ENCODE measurements at places on chromosomes 5 and 9.
A peak's percentile ranks its signal among the peaks of the same experiment; 100 is the strongest.

GRCh38 chr5:138354926-138355378 is 2.5 kb downstream of the KDM3B start:
- peak; percentile 90 for DNase-seq

DNA sequence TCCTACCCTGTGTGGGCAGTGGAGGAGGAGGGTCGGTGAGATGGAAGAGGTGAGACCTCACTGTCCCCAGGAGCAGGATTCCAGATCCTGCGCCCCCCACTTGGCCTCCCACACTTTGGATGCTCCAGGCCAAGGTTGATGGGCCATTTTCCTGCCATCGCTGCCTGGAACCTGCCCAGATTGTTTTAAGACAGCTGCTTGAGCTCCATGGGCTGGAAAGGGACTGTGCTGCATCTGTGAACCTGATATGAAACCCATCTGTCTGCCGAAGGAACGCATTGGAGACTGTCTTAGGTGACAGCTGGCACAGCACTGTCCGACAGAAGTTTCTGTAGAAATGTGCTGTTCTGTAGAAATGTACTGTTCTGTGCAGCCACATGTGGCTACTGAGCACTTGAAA is 72.7 kb upstream of the SLC25A48 start:
- DNase-seq: no peak

- DNase-seq: no peak
These were observed 75.2 kb upstream of the PRLR start for GRCh38 chr5:35305336-35306020.

GRCh38 chr5:30804739-30805505 is 388.6 kb upstream of the CDH6 start:
- DNase-seq: peak; percentile 2

DNA sequence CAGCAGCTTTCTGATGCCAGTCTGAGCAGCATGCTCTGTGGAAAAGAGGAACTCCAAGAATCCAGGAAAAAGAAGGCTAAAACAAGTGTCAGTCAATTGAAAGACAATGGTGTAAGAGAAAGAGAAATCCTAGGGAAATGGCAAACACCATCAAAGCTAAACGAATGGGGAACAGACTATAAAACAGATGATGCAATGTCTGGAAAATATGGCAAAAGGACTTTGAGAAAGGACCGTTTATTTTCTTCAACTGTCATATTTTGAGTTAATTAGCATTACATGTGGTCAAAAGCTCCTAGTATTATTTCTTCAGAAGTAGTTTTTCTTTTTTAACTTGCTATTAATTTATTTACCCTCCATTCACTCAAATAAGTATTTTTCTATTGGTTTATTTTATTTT is 465.2 kb downstream of the LRRC70 start:
- DNase-seq: no peak
